ENCODE measurements at places on chromosomes 3 and 15.

- no peak for DNase-seq
These were observed 626.1 kb downstream of the CADM2 start for GRCh38 chr3:85584779-85585356.

- no peak for DNase-seq
These were observed 26.1 kb upstream of the TM4SF4 start for GRCh38 chr3:149448331-149448831.

GRCh38 chr15:98580572-98580971 lies 67.8 kb upstream of the IGF1R start:
- DNase-seq, result no peak

GRCh38 chr3:171526869-171527268 lies 66.7 kb upstream of the TNIK start:
- DNase-seq, result no peak

DNA sequence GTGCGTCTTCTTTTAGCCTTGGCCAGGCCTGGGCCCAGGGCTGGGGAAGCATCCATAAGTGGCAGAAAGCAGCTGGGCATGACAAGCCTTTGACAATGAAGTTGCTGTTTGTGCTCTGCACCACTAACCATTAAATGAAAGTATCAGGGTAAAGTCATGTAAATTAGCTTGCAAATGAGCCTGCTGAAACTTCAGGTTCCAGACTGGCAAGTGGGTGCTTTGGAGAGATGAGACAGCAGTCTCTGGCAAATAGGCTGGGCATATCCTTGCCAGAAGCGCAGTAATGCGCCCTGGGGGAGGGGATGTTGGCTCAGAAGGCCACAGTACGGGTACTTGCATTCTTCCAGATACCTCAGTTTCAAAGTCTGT lies 40.7 kb downstream of the RAB6B start:
- DNase-seq, result peak; percentile 81

DNA sequence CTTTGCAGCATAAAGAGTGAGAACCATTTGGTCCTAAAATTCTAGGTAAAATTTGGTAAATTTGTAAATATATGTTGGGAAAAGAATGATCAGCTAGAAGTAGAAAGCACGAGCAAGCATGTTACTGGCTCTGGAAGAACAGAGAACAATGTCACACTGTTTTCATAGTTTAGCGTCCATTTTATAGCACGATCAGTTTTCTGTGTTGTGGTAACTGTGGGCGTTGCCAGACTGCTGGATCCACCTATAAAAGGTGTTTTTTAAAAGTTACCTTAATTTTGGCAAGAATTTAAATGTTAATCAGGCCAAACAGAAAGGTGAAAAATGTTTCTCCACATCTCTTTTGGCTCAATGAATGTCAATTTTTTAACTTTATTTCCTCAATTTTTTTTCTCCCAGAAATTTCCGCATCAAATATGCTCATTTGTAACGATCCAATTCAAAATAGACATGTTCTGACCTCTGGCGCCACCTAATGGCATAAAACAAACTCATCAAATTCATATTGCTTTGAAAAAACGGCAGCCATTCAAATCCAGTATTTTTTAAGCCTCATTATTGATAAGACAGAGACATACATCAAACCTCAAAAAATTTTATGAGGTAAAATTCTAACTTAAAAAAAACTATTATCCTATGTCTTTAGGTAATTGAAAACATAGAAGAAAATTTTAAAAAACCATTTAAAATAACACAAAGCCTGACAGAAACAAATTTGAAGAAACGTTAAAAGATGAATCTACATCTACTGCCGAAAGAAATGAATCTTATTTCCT lies 5.5 kb upstream of the GP5 start:
- peak; percentile 33 for DNase-seq

DNA sequence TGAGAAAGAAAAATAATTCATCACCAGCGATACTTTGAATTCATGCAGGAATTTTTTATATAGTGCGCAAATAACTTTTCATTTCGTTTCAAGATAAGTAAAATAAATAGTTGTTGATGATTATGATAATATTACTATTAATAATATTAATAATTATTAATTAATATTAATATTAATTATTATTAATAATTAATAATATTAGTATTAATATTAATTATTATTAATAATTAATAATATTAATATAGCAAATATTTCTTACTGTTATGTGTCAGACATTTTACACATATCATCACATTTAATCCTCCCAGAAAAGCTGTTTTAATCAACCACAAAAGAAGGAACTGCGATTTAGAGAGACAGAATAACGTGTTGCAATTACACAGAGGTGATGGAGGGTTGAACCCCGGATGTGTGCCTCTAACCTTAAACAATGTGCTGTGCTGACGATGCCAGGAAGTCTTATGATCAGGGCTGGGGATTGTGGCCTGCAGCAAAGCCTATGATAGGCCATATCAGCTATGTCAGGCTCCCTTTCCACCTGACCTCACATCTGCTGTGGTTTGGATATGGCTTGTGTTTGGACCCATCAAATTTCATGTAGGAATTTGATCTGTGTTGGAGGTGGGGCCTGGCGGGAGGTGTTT lies 263.5 kb upstream of the NR2F2 start:
- no peak for DNase-seq

GRCh38 chr3:166304584-166304983 lies 467.4 kb upstream of the BCHE start:
- no peak for DNase-seq

- DNase-seq, result no peak
These were observed 105.5 kb upstream of the LRRFIP2 start for GRCh38 chr3:37279856-37280255.

- peak; percentile 95 for DNase-seq
These were observed at the start of gene NECTIN3 for GRCh38 chr3:111071257-111072030. TSS of gene NECTIN3 (plus strand) at chr3:111071816. CDS start at chr3:111072018, 202 bp downstream.
